Forelimb muscle (tissue), 1 donor: ENCODE measurements at places on chromosomes 7 and 10. TPM values are rescaled to one million over a fixed set of nuclear protein-coding genes. Genes with fewer than 3 reads are reported as not detected.

DNA sequence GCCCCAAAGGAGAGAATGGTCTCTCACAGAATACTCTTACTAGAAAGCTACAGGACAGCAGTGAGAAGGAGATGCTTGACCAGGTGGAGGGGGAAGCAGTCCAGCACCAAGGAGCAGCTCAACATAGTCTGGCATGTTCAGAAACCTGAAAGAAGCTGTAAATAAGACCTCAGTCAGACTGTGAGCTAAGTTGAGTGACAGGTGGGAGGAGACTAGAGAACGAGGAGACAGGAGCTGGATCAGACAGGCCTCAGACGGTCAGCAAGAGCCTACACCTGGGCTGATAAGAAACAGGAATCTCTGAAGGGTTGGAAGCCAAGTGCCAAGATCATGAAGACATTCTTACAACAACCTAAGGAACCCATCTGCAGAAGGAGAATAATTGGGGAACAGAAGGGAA, 54.5 kb downstream of the ELMO1 start:
- no peak for DNase-seq

- no peak for DNase-seq
Observed at GRCh38 chr10:61283066-61283465, 170.1 kb downstream of the TMEM26 start.

The ZNF783 gene
- polyA plus RNA-seq, result 14.0 TPM

The VPS37D gene
- 2.8 TPM for polyA plus RNA-seq

The ASB10 gene
- polyA plus RNA-seq, result 6.2 TPM
